ENCODE measurements at places on chromosomes 7 and 10. TPM values are rescaled to one million over a fixed set of nuclear protein-coding genes. Genes with fewer than 3 reads are reported as not detected.

The AEBP1 gene
- 20.2 TPM for polyA plus RNA-seq

The HABP2 gene
- not detected for polyA plus RNA-seq

The LRRC4 gene
- 0.89 TPM for polyA plus RNA-seq

The VWC2 gene
- polyA plus RNA-seq: 2.3 TPM

The LSM8 gene
- polyA plus RNA-seq: 14.6 TPM

The COL17A1 gene
- polyA plus RNA-seq: not detected

The NKX6-2 gene
- 0.03 TPM for polyA plus RNA-seq

The LIPJ gene
- polyA plus RNA-seq: not detected

The KCNMA1 gene
- 0.53 TPM for polyA plus RNA-seq

The MALRD1 gene
- 0.19 TPM for polyA plus RNA-seq

Data from heart left ventricle (tissue), 16 donors.